ENCODE measurements at places on chromosomes 3 and 15.

- no peak for DNase-seq
Measured at GRCh38 chr15:56295433-56295832, 51.8 kb upstream of the RFX7 start.

GRCh38 chr15:77625376-77625775 is 7.3 kb downstream of the LINGO1 start:
- DNase-seq: no peak

DNA sequence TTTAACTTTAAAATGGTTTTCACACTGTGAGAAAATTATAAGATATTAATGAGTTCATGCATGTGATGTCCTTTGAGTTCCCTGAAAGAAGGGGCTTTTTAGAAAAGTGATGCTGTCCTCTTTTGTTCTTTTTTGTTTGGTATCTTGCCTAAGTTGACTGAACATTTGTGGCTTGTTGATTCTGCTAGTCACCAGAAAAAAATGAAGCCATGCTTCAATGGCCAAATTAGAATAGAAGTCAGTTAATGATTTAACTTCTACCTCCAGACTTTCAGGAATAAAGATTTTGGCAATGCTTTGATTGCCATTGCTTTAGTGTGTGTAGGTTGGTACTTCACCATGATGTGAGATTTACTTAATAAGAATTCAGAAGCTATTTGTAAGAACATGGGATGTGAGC is 260.6 kb upstream of the NECTIN3 start:
- no peak for DNase-seq

GRCh38 chr15:35271371-35272043 is 186.4 kb upstream of the NANOGP8 start:
- DNase-seq: peak; percentile 45

DNA sequence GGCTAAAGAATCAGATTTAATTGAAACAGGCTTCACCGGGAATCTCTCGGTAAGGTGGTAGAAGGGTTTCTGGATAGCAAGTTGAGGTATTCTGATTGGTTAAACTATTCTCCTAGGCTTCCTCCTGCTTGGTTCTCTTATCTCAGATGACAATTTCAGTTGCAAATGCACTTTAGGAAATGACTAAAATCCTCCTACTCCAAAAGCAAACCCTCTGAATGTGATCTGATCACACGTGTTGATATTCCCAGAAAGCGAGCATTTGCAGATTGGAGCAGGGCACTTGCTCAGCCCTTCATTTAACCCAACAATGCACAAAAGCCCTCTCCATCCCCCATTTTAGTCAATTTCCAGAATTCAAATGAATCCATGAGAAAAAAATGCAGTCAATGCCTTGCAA is 55.6 kb upstream of the ICE2 start:
- DNase-seq: no peak

GRCh38 chr3:112233083-112233482 is 60.9 kb downstream of the SLC9C1 start:
- DNase-seq: no peak

DNA sequence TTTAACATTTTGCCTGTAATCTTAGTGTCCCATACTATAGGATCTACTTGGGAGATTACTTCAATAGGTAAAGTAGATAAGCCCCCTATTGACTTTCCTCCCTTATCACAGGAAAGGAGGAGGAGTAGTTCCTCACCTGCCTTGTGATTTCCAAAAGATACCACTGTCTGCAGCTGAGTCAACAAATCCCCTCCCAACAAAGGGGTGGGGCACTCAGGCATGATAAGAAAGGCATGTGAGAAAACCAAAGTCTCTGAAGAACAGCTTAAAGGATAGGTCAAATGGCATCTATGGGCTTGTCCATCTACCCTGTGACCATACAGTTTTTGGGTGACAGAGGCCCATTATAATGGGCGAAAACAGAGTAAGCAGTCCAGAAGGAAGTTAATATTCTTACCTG is 71.3 kb upstream of the WNT7A start:
- DNase-seq: no peak

DNA sequence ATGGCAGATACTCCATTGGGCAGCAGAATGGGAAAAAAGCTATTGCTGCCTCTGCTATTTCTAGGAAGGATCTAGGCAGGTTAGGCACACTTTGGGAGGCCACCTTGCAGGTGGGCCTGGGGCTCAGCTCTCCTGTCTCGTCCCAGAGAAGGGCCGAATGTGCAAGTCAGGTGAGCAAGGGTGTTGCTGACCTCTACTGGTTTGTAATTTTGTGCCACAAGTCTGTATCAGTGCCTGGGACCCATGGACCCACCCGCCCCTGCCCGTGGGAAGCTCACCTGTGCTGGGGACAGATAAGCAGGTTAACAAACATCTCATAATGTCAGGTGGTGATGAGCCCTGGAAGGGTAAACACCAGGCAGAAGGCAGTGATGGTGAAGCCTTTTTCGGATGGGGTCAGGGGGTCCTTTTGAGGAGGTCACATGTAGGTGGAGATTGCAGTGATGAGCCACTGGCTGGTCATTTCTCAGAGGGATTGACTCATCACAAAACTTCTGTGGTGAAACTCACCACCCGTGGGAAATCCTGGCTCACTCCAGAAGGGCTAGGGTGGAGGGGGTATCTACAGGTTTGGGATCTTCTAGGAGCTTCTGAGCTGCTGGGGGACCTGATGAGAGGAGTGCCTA is 161.3 kb downstream of the KLF13 start:
- DNase-seq: peak; percentile 21

- DNase-seq: no peak
Measured at GRCh38 chr3:68007621-68008226, 353.3 kb upstream of the SUCLG2 start.

DNA sequence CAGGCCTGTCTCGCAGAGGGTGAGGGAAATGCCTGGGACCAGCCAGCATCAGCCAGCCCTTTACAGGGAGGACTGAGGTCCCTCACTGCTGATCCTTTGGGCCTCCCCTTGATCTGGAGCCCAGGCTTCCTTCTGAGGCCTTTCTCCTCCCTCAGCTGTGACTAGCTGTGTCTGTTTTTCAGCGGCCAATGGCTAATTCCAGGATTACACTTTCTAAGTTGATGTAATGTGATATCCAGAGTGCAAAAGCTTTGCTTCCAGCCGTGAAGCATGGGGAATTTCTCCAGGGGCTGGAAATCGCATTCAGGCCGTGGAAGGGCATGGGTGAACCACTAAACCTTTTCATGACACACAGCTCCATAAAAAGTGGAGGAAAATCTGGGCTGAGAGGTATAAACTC is 157.6 kb downstream of the SHQ1 start:
- DNase-seq: peak; percentile 32

DNA sequence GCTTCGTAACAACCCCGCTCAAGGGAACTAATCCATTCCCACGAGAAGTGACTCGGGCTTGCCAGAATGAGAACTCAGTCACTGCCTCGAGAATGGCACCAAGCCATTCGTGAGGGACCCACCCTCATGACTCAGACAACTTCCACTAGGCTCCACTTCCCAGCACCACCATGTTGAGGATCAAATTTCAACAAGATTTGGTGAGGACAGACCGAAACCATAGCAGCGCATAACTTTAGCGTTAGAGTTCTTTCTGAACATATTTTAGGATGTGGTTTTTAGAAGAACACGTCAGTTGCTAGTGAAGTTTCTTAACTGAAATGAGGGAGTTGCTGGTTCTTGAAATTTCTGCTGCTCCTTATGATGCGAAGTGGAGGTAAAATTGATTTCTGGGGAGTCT is 13.5 kb downstream of the PTPRG start:
- DNase-seq: peak; percentile 93

GRCh38 chr3:127375151-127375930 is 87.5 kb upstream of the PRR20G start:
- DNase-seq: no peak

DNA sequence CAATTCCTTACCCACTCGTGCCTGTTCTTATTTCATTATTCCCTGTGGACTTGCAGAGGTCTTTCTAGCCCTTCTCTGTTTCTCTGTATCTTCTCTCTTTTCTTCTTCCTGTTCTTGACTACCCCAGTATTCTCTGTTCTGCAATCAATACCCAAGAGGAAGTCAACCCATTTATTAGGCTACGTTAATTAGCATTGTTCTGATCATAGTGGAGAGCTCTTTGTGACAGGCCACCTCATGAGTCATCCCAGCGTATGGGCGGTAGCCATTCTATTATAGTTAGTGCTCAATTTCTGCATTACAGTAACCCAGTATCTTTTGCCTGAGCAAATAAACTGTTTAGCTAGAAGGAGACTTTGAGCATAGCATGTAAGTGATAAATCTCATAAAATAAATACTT is 259.5 kb upstream of the GRM7 start:
- no peak for DNase-seq

GRCh38 chr3:11464356-11464755 is 179.4 kb downstream of the VGLL4 start:
- no peak for DNase-seq

GRCh38 chr3:68984011-68984530 is 29.4 kb downstream of the EOGT start:
- DNase-seq: no peak

DNA sequence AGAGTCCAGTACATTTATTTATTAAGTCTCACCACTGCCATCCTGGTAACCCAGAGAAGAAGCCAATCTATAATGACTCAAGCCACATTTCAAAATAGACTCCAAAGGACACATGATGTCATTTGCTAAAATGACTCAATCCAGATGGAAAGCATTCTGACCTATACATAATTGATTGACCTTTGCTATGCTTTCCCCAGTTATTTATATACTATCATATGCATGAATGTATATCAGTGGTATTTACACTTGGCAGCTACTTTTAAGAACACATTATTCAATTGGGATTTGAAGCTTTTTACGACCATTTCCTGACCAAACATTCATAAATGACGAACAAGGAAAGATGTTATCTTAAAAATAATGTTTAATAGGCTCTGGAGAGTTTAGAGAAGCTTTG is 297.2 kb downstream of the FHIT start:
- DNase-seq: no peak

DNA sequence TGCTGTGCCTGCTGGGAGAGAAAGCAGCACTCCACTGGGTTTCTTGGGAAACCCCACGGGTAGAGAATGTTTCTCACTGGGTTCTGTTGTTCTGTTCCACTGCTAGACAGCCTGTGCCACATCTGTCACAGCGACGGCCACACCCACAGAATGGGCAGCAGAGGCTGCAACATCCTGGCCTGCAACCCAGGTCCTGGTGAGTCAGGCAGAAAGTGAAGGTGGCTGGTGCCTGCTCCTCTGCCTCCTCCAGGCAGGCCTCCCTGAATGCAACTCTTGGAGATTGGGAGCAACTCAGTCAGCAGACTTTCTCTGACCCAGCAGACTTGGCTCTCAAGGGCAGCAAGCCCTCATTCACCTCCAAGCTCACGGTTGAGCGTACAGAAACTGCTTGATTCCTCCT is 13.0 kb downstream of the C3orf18 start:
- no peak for DNase-seq

GRCh38 chr3:124935794-124936542 is 1.4 kb upstream of the MUC13 start:
- no peak for DNase-seq

DNA sequence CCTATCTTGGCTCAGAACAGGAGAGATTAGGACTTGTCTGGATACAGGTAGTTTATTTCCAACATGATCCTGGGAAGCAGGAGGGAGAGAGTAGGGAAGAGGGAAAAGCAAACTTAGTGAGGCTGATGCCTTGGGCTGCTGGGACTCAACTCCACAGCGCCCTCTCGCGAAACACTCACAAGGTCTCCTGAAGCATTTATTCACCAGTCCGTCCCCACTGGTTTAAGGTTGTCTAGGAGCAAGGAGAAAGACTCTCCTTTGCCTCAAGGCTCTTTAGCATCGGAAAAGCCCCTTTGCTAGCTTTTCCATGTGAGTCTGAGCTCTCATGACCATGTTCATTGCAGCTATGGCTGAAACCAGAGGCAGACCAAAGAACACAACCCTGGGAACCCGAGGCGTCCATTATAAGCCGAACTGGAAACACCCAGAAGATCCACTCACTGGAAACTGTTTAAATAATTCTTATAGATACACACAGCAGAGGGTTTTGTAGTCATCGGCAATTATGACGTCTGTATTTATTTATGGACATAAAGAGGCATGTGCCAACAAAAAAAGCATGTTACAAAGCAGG is 244.5 kb downstream of the CD47 start:
- peak; percentile 68 for DNase-seq
